Fibroblast of villous mesenchyme (primary cell): ENCODE measurements at places on chromosomes 1 and 21.

- no peak for DNase-seq
Observed at GRCh38 chr1:226470921-226471866, 63.3 kb upstream of the PARP1 start.

- DNase-seq, result no peak
Observed at GRCh38 chr1:42419126-42419821, 36.5 kb downstream of the ZMYND12 start.

DNA sequence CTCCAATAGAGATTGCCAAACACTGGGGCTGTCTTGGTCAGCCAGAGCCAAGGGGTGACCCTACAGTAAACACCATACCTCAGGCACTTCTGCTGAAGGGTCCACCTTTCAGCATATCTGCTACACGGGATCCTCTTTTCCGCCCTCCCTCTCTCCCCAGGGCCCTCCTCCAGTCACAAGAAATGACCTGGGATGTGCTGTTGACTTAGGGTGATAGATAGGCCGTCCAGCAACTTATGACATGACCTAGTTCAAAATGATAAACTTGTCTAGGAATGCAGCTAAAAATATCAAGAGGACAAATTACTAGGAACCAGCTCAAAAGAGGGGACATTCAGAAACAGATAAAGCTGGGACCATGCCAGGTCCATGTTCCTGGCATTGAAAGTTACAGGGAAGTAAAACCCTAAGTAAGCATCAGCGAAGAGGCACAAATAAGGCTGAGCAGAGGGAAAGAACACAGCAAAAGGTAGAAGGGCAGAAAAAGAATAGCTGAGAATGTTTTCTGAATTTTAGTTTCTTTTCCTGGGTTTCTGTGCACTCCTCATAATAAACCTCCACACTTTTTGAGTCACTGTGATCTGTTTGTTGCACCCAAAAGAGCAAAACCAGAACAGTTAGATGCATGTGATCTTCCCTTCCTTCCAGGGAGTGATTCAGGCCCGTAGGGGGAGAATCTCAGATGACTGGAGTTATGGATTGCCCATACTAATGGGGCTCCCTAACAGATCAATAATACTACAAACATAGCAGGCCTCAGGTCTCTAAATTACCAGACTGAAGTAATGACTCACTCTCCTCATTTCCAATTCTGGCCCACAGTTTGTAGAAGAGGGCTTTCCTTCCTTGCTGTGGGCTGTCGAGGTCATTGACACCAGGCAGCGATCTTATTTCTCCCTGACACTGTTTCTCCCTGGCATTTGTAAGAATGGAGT, 48.9 kb upstream of the F3 start:
- DNase-seq, result peak; percentile 46

DNA sequence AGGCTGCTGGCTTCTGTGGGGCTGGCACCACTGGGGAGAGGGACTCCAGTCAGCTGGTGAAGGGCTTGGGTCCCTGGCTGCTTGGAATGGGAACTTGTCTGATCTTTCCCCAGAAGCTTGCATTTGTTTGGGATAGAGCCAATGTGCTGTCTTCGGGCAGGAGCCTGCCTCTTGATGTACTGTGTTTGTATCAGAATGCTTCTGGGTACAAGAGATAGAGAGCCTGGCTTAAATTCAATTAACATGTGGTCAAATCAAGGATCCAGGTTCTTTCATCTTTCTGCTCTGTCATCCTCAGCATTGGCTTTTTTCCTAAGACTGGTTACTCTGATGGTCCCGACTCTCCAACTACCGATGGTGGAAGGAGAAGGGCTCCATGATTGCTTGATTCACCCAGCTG, 16.0 kb upstream of the PROK1 start:
- no peak for DNase-seq

DNA sequence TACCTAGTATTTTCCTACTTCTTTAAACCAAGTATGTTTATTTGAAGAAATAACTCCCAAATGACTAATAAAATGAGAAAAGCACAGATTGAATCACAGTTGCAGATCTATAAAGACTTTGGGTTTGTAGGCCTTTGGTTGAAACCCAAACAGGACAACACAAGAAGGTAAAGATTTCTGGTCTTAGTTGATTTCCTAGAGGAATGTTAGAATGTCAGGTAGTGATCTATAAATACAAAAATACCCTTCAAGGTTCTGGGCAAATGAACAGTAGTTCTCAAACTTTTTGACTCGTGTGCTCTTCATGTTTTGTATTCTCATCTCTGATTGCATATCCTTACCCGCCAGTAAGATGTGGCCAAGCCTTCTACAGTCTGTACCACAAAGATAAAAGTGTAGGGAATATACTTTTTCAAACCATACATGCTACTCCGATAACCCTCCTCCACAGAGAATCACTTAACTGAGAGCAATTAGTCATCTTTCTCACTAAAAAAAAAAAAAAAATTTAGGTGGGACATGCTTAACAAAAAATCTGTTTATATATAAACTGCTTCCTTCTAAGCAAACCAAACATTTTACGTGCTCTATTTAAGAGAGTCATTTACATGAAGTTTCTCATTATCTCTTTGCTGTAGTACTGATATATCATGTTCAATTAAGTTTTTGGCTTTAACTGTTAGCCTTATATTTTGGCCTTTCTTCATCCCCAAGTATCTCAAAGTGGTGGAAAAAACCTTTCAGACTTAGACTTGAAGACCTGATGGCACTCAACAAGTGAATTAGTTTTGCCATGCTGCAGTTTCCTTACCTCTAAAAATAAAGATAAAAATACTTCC, 36.0 kb downstream of the CNIH4 start:
- DNase-seq, result no peak

- DNase-seq, result no peak
Observed at GRCh38 chr1:187096689-187097088, 267.9 kb downstream of the PLA2G4A start.

DNA sequence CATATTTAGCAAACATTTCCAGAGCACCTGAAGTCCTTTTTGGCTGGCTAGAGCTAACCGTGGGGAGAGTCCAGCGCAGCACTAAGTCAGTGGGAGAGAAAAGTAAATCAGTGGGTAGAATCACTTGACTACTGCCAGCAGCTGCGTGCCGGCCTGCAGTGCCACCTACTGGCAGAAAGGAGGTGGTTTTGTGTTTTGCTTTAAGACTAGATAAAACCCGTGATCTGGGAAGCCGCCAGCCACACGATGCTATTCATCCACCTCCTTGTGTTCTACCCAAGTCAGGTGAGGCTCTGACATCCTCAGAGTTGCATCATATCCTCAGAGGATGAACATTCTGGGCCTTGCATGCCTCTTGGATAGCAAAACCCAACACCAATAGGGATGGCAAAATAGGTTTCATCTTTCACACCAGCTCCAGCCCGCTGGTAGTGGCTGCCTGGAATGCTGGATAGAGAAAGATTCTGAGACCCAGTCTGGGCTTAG, 14.1 kb upstream of the HEYL start:
- peak; percentile 85 for DNase-seq

GRCh38 chr21:16509476-16509875, 779.7 kb downstream of the USP25 start:
- peak; percentile 43 for DNase-seq

DNA sequence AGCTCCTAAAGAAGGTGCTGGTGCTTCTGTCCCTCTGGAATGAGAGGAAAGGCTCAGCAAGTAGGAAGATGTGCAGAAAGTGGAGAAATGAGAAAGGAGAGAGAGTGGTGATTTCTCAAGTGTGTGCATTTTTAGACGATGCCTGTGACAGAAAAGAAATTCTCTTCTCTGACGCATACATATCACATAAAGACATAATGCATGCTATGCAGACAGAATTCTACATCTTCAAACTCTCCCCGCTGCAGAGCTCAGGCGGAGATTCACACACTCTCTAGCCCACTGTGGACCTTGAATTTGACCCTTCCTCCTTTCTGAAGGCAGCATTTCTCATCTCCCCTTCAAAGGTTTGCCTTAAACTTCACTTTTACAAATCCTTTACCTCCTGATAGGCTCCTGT, 52.0 kb upstream of the CAMK1G start:
- DNase-seq, result peak; percentile 6

DNA sequence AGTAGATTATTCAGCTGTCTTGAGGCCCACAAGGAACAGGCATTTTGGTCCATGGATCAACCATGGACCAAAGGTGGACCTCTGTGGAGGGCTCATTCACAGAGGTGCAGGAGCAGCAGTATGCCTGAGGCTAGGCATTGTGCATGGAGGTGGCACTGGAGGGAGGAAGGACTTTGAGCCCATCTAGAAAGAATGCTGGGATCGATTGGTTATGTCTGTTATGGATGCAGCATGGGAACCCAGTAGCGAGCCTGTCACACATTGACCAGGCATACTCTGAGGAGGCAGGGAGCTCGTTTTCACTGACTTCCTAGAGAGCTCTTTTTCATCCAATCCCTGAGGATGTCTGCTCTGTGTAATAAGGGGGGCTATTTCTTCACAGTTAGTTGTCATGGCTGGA, 75.5 kb downstream of the KCNN3 start:
- DNase-seq, result no peak

- peak; percentile 78 for DNase-seq
Observed at GRCh38 chr21:41564871-41565274, 56.9 kb upstream of the TMPRSS2 start.

GRCh38 chr1:156428746-156429288, 59.8 kb downstream of the RHBG start:
- DNase-seq, result no peak

DNA sequence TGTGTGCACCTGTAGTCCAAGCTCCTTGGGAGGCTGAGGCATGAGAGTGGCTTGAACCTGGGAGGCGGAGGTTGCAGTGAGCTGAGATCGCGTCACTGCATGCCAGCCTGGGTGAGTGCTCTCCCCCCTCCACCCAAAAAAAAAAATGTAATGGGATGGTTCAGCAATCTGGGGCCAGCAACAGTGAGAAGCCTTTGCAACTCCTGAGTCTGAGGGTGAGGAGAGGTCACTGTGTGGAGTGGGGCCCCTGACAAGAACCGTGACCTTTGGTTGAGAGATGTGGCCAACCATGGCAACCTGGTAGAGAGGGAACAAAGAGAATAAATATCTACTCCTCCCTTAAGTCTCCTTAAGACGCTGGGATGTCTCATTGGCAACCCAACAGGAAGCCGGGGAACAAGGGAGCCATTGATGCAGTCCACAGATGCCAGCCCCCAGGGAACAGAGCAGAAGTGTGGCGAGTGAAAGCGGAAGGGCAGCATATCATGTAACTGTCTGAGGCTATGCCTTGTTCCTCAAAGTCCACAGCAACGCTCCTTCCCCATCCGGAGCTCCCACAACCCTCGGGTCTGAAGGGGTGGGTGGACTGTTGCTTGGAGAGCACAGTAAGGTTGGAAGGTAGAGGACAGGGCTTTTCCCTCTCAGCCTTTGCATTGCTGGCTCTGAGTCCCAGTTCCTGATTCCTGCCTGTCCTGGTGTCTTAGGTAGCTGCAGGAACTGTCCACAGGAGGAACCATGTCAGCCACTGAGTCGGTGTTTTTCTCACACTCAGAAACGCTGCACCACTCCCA, 8.3 kb downstream of the TRNP1 start:
- DNase-seq, result no peak

DNA sequence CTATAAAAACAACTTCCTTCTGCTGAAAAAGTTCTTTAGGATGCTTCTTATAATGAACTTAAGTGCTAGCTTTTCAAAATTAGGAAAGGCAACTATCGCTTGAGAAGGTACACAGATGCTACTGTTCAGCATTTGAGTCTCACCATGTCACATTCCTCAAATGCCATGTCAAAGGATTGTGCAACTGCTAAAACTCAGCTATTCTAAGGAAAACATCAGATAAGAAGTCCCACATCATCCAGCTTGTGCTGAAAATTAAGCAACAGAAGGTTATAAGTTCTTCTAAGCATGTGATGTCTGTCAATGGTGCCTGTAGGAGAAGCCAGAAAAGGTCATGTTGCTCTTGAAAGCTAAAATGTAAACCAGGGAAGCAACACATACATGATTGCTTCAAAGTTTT, 36.5 kb downstream of the MCOLN2 start:
- DNase-seq, result peak; percentile 94

- DNase-seq, result no peak
Observed at GRCh38 chr1:210525716-210526454, 197.2 kb downstream of the HHAT start.

DNA sequence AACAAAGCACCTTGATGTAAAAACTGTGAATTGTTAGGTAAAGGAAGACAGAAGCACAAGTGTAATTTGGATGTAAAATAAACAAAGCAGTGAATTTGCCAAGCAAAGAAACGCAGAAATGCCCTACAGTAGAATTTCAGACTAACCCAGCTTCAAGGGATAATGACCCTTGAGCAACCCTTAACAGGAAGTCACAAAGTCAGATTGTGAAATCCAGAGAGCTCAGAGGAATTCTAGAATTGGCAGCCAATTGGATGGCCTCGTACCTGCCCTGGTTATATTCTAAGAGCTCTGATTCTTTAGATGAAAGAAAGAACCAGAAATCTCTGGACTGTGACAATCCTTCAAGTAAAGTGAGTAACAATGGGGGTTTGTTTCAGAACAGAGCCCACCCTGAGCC, 152.7 kb upstream of the CHRM3 start:
- DNase-seq, result no peak

- peak; percentile 8 for DNase-seq
Observed at GRCh38 chr1:231460614-231461013, 38.5 kb upstream of the EGLN1 start.

- peak; percentile 51 for DNase-seq
Observed at GRCh38 chr21:44927587-44928461, 7.1 kb upstream of the ITGB2 start.

DNA sequence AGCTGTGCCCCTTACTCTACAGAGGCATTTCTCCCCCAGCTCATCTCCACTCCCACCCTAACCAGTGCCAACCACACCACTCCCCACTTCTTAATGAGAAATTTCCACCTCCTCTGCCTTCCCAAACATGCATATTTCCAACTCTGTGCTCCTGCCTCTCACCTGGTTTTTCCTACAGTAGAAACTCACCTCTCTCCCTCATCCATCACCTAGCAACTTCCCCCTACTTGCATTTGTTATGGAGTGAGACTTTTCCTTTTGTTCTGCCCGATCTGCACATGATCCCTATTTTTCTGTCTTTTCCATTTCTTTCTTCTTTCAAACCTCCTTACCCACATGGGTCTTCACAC, 11.9 kb downstream of the RGS8 start:
- no peak for DNase-seq

- DNase-seq, result peak; percentile 90
Observed at GRCh38 chr1:181094416-181095212, 6.1 kb downstream of the IER5 start.

DNA sequence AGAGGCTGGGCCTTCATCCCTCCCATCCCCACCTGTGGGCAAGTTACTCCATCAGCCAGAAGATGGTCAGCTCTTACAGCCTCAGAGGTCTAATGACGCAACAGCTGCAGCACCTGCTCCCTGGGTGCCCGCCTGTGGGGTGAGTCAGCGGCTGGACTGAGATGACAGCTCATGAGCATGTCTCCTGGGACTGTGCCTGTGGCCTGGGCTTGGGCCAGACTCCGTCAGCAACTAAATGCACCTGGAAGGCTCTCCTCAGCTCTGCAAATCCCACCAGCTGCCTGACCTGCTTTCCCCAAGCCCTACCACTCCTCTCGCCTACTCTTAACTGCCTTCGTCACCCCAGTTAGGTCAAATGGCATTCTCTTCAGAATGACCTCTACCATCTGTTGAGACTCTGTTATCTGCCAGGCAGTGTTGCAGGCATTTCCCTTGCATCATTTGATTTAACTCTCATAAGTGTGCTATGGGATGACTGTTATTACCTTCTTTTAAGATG, 47.7 kb downstream of the ETS2 start:
- peak; percentile 94 for DNase-seq

GRCh38 chr1:246583448-246584185, 17.4 kb downstream of the CNST start:
- DNase-seq, result peak; percentile 68

GRCh38 chr1:23646091-23646490, 45.5 kb upstream of the RPL11 start:
- no peak for DNase-seq

- no peak for DNase-seq
Observed at GRCh38 chr1:56061824-56062223, 517.5 kb downstream of the PLPP3 start.

- DNase-seq, result no peak
Observed at GRCh38 chr1:91940496-91940895, 8.7 kb upstream of the BRDT start.
